ENCODE measurements at places on chromosomes 7 and 10. TPM values are rescaled to one million over a fixed set of nuclear protein-coding genes. Genes with fewer than 3 reads are reported as not detected.

CLDN15 gene
- 12.8 TPM for total RNA-seq

GRCh38 chr7:64672414-64672813, 6.5 kb downstream of the ZNF107 start:
- no peak for DNase-seq

C7orf25 gene
- total RNA-seq: 4.3 TPM

GRCh38 chr7:116465125-116465524, 34.4 kb upstream of the CAV2 start:
- DNase-seq: no peak

GRID2IP gene
- not detected for total RNA-seq

Measured in activated naive CD8-positive, alpha-beta T cell treated with anti-CD3 and anti-CD28 coated beads for 36 hours (primary cell).